ENCODE measurements at places on chromosomes 3 and 15.

DNA sequence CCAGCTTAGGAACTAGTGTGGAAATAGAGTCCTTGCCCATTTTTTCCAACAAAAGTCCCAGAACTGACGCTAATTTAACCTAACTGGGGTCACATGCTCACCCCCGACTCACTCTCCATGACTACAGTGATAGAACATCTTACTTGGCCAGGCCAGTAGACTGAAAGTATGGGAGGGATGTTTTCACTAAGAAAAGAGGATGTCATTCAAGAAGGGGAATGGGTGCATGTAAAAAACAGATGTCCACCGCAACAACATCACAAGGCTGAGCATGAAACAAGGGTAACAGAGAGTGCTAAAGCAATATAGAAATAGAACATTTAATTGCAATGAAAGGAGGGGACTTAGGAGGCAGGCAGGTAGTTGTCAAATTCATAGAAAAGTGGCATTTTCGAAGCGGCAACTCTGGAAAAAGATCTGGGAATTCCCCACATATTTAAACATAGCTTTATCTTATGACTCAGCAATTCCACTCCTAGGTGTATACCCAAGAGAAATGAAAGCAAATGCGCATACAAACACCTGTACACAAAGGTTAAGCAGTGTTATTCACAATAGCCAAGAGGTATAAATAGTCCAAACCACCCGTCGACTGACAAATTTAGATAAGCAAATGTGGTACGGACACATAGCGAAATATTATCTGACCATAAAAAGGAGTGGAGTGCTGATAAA is 41.1 kb upstream of the UBE2E2 start:
- no peak for DNase-seq

GRCh38 chr15:69414701-69415167 is 585 bp downstream of the KIF23 start:
- no peak for DNase-seq

DNA sequence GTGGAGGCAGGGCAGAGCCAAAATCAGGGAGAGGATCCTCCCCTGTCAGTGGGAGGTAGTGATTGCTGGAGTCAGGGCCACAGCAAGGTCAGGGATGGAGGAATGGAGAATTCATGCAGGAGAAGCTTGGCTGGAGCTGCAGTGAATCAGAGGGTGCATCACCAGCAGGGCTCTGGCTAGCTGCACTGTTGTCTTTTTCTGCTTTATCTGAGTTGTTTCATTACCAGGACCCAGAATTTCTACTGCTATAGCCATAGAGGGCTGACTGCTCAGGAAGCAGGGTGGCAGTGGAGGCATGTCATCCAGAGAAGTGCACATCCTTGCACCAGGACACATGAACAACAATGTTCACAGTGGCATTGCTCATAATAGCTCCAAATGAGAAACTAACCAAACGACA is 113.5 kb upstream of the GALNT15 start:
- DNase-seq, result no peak

GRCh38 chr15:74776821-74777768 is 4.8 kb upstream of the CSK start:
- no peak for DNase-seq

- no peak for DNase-seq
These were observed 183.4 kb upstream of the UBE2E2 start for GRCh38 chr3:23019596-23020300.
